Inflammatory macrophage treated with lipopolysaccharide for 4 hours (primary cell): ENCODE measurements at places on chromosomes 13 and 19.

DNA sequence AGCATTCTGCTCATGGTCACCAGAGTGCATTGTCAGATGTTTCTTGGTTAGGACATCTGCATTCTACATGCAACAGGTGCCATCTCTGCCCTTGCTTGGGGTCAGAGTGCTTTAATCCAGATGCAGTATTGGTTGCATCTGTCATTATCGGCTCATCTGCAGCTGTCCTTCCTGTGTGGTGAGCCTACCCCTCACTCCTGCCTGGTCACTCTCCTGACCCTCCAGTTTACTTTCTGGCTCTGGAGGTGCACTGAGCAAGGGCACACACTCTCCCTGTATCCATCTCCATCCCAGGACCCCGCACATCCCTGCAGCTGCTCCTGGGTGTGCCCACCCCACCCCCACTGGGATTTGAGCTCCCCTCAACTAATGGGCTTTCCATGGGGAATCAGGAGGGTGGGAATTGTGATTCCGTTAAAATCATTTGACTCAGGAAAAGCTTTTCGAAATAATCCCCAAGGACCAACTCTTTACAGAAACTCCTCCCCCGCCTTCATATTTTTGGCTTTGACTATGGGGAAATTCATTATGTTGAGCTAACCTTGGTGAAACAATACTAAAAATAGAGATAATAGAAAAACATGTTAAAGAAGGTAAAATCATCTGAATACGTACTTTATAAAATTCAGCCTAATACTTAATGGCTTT, 70.2 kb downstream of the COL4A2 start:
- no peak for DNase-seq

DNA sequence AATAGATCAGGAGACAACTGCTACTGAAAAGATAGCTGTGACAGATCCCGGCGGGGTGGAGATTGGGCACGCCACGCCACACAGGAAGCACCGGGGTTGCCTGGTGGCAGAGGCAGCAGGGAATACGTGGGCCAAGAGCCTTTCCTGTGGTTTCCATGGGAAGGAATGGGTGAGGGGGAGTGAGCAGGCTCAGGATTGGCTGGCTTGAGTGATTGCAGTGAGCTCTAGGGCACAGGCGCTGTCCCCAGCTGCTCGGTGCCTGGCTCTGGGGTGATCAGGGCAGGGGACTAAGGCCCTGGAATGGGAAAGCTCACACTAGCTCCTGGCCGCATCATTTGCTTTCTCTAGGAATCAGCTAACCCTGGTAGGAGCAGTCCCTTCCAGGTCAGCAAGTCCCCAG, 166.1 kb downstream of the USP12 start:
- DNase-seq, result no peak

DNA sequence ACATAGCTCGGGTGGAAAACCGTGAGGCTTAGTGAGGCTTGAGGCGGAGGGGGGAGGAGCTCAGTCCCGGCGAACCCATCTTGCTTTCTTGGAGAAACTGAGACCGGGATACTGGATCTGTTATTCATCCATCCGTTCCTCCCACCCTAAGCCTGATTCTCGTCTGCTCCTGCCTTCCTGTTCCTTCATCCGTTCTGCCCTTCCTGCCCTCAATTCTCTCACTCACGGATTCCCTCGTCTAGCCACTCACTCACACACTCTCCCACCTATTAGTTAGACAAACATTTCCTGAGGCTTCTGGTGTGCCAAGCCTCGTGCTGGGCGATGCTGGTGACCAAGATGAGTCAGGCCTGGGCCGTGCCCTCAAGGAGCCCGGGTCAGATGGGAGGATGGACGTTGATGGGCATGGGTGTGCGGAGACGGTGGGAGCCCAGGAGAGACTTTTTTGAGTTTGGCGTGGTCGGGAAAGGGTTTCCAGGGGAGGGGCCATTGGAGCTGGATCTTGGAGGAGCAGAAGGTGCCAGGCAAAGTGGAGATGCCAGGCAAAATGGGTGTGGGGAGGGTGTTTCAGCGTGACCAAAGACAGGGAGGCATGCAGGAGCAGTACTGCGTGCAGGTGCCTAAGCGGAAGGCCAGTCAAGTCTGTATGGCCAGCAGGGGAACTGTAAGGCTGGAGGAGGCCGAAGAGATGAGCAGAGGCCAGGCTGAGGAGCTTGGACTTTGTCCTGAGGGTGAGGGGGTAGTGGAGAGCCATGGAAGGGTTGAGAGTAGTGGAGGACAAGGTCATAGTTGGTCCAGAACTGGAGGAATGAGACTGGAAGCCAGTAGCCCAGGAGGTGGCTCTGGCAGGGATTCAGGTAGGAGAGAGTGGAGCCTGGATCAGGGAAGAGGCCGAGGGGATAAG, 7.4 kb upstream of the CNFN start:
- DNase-seq, result peak; percentile 11

GRCh38 chr19:1409204-1410005, 2.0 kb downstream of the DAZAP1 start:
- no peak for DNase-seq

DNA sequence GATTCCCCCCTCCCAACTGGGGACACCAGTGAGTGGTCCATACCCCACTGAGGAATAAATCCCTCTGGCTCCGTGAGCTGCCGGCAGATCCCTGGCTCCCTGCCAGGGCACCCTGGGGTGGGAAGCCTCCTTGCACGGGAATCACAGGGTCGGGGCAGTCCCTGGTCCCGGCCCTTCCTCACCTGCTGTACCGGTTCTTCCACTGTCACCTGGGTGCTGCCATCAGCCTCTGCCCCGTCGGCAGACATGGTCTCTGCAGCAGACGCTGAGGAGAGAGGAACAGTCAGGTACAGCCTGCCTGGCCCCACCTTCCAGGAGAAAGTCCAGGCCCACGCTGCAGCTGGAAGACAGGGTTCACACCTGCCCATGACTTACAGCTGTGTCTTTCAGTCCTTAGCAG, 6.3 kb downstream of the PLIN3 start:
- no peak for DNase-seq

GRCh38 chr13:33340631-33341030, 55.1 kb upstream of the STARD13 start:
- DNase-seq, result peak; percentile 63

DNA sequence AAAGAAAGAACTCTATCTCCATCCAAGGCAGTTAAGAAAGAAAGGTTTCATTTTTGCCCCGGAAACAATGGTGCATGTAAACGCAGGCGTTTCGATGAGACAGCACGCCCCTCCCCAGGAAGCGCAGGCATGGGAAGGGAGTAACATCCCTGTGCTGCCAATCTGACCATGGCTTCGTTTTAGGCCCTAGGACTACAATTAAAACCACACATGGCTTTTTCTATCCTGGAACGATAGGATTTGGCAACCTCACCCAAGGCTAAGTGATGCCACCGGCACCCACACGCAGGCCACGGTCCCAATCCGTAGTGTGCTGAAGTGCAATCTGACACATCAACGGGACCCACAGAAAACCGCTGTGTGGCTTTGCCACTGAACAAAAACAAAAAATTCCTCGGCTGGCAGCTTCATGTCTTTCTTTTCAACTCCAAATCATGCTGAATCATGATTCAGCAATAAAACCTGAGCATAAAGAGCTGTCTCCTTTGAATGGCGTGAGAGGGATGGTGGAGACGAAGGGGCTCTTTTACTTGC, 24.2 kb downstream of the RANBP3 start:
- peak; percentile 55 for DNase-seq

DNA sequence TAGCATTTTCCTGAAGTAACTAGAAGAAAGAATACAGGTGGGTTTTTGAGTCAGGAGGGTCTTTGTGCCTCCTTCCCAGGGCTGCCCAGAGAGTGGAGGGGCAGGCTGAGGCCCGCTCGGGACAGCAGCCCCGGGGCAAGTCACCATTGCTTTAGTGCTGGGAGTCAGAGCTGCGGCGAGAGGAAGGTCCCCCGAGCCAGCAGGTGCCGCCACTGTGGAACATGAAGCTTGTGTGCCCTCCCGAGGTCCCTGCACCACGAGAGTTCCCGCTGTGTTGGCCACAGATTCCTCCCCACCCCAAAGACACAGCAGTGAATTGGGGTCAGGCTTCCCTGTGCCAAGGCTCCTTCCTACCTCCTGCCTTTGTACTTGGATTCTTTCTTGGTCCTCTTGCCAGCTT, 50.9 kb upstream of the TEX29 start:
- DNase-seq, result no peak

DNA sequence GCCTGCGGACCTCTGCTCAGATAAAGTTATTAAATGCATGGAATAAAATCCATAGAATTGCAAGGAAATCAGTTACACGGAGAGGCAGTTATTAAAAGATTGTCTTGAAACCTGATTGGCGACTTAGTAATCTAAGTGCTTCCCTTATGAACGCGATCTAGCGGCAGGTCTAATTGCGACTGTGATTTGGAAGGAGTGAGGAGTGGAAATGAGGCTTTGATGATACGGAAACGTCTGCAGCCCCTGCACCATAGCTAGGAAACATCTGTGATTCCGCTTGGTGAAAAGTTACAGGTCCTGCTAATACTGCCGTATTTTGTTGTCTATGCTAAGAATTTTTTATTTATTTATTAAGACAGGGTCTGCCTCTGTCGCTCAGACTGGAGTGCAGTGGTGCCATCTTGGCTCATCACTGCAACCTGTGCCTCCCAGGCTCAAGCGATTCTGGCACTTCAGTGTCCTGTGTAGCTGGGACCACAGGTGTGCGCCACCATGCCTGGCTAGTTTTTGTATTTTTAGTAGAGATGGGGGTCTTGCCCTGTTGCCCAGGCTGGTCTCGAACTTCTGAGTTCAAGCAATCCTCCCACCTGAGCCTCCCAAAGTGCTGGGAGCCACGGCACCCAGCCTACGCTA, 887 bp downstream of the NDUFS7 start:
- no peak for DNase-seq

GRCh38 chr13:40126306-40127085, 471.0 kb downstream of the COG6 start:
- no peak for DNase-seq

- no peak for DNase-seq
Observed at GRCh38 chr19:33193865-33194362, at the start of gene LRP3. Gene LRP3 (plus strand): TSS chr19:33194330. CDS start chr19:33194786, 456 bp downstream.

DNA sequence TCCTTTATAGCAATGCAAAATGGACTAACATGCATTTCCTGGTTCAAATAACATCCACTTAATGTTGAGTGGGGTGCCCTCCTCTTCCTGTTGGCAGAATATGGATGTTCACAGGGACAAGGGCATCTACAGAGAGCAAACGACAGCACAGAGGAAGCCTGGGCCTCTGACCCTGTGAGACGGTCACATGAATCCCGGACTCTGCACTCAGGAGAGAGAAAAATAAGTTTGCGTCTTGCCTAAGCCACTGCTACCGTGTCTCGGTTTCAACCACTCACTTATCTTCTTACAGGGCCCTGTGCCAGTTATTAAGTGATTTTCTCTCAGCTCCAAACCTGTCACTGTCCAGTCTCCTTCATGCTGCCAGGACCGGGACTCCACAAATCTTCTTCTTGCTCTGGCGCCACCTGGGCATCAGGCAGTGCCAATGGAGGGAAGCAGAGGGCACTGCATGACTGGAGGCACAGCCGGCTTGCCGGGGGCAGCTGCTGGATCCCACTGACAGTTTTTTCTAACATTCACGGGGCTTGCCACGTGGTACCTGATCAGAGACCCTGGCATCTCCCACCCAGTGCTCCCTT, 11.8 kb downstream of the LIG1 start:
- DNase-seq, result no peak

DNA sequence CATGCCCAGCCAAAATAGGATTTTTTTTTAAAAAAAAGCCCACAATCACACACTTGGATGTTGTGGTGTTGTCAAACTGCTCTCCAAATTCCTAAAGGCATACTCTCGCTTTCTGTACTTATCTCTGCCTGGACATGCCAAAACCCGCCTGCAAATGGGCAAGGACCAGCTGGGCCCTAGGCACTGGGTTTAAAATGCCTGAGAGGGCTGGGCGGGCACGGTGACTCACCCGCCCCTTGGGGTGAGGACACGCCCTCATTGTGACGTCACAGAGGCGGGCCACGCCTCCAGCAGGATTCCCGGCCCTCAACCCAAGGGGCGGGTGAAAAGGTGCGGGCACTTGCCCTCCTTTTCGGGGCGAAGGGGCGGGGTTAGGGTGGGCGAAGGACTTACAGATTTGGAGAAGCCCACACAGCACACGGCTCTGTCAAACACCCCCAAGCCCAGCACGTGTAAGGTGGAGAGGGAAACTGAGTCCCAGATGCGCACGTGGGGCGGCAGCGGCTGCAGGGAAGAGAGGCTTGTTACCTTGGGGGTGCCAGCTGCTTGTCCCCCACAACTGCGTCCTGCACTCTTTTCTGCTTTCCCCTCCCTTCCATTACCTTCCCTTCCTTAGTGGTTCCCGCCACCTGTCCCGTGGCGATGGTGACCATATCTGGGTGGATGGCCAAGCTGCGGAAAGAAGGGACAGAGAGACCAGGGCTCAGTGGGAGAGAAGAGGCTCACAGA, 6.6 kb downstream of the EML2 start:
- peak; percentile 48 for DNase-seq

DNA sequence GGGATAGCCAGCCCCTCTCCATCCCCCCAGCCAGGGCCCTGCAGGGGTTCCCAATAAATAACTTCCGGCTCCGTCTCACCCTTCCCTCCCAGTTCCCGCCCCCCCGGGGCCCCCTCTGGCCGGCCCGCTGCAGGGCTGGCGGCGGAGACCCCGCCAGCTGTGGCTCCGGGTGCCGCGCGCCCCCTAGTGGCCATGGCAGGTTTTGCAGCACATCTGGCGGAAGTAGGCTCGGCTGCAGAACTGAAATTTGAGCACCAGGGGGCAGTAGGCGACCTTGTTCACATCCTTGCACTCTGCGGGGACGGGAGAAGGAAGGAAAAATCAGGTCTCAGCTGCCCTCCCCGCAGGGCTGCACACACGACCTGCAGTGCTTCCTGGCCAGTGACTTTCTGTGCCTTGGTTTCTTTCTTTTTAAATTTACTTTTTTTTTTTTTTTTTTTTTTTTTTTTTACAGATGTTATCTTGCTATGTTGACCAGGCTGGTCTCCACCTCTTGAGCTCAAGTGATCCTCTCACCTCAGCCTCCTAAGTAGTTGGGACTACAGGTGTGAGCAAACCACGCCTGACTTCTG, 3.6 kb upstream of the MYO1F start:
- DNase-seq, result peak; percentile 77

GRCh38 chr19:2167896-2168618, 4.3 kb downstream of the DOT1L start:
- DNase-seq, result peak; percentile 98

DNA sequence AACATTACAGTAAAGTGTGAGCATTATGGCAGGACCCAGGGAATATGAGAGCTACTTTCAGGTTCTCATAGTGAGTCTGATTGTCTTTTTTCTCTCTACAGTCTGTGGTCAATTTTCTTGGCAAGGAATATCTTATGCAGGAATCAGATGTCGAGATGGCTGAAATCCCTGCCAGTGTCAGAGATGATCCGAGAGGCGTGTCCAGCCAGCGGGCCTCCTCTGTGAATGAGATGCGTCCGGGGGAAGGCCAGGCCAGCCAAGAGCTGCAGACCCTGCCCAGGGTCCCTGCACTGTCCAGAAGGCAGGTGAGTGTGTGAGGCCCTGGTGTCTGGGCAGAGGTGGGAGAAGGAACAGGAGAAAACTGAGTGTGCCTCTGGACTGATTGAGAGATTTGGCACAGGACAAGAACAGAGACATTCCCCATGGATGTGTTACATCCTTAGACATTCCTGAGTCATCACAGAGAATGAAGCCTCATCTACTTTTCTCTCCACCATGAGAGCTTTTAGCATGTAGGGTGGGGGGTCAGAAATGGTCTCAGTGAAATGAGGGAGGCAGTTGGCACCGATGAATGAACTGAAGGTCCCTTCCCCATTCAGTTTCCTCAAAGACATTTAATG, 27.3 kb upstream of the EDDM13 start:
- no peak for DNase-seq
